Osteocyte (in vitro differentiated cells): ENCODE measurements at places on chromosomes 5 and 9. TPM values are rescaled to one million over a fixed set of nuclear protein-coding genes. Genes with fewer than 3 reads are reported as not detected.

OTP gene
- total RNA-seq: not detected in 2 replicates

ANKRD34B gene
- total RNA-seq: not detected in 2 replicates

PCDHA12 gene
- total RNA-seq: 9.1 and 12.4 TPM in 2 replicates

POU5F2 gene
- total RNA-seq: 1.0 and 1.2 TPM in 2 replicates

WDR31 gene
- total RNA-seq: 2.2 and 3.4 TPM in 2 replicates

PCDHA4 gene
- 12.2 and 12.8 TPM in 2 replicates for total RNA-seq

SHROOM1 gene
- 3.2 and 4.5 TPM in 2 replicates for total RNA-seq

DNAJC21 gene
- 37.5 and 39.5 TPM in 2 replicates for total RNA-seq

PCDHA11 gene
- 7.2 and 8.2 TPM in 2 replicates for total RNA-seq

TAL2 gene
- total RNA-seq: not detected in 2 replicates

JAKMIP2 gene
- total RNA-seq: 1.8 and 2.0 TPM in 2 replicates

GADD45G gene
- total RNA-seq: 0.71 and 1.0 TPM in 2 replicates

CCDC192 gene
- not detected in 2 replicates for total RNA-seq

KIF4B gene
- total RNA-seq: not detected in 2 replicates

IL5 gene
- total RNA-seq: not detected in 2 replicates

GKAP1 gene
- 1.8 and 2.0 TPM in 2 replicates for total RNA-seq

BRINP1 gene
- total RNA-seq: 0.16 and 0.21 TPM in 2 replicates
